ENCODE measurements at places on chromosomes 6 and 20. TPM values are rescaled to one million over a fixed set of nuclear protein-coding genes. Genes with fewer than 3 reads are reported as not detected.

DNA sequence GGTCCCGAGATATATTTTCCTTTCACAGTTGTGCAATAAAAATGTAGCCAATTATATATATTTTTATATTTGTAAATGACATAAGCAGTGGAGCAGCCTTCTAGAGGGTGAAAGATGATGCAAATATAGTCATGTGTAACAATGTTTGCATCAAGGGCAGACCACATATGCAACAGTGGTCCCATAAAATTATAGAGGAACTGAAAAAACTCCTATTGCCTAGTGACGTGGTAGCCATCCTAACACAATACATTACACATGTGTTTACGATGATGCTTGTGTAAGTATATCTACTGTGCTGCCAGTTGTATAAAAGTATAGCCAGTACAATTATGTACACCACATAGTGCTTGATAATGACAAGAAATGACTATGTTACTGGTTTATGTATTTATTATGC, 162.8 kb downstream of the ZFAND3 start:
- DNase-seq = no peak

DNA sequence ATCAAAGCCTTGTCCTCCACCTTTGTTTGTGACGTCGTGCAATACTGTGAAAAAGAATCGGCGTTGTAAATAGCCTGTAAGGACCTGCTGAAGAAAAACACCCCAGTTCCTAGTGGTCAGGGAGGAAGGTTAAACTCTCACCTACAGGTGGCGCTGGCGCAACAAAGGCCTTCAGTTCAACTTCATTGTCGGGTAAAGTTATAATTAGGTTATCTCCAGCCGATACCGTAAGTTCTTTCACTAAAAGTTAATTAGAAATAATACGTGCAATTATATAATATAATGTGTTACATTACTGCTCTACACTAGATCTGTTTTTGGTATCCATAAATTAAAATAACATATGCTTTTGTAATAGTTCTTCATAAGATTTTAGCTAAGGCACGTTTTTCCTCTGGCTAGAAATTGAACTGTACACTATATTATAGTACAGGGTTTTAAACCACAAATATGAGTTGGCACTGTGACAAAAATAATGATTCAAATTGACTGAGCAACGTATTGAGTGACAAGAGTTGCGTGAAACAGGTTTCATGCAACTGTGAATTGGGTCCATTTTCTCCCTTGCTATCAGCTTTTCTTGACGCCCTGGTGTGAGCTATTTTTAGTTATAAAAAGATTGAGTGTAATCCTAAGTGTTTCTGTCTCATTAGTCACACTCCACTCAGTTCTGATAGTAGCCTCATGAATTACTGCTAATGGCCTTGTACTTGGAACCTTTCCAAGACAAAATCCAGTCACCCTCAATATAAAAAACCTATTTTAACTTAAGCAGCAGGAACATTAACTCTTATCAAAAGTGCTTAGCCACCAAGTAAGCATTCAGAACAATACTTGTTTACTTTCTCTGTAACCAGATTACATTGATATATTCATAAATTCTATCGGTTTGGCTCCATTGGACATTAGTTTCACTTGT, 62.3 kb downstream of the KIAA0319 start:
- DNase-seq = peak; percentile 79

GRCh38 chr6:105095139-105095538, 84.7 kb downstream of the POPDC3 start:
- no peak for DNase-seq

DNA sequence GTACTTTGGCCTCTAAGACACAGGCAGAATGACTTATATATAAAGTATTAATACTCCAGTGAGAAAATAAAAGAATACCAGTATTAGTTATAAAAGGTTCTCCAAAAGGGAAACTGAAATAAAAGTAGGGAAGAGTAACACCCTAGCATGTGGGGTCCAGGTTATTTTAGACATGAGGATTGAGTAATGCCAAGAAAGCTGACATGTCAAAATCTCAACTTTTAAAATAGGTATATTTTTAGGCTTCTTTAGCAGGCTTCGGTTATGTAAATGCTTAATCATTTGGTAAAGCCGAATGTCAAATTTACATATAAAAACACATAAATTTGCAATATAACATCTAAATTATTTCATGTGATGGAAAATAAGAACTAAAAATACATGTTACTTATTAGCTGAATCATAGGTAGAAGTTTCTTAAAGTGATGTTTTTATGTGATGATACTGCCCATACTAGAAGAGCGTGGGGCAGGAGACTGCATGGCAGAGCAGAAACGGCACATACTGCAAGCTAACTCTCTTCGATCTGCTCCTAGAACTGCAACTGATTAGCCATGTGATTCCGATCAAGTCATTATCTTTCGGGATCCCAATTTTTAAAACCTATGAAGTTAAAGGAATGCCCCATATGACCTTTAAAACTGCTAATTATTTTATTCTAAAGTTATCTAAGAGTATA, 129.4 kb upstream of the DST start:
- DNase-seq = no peak

DNA sequence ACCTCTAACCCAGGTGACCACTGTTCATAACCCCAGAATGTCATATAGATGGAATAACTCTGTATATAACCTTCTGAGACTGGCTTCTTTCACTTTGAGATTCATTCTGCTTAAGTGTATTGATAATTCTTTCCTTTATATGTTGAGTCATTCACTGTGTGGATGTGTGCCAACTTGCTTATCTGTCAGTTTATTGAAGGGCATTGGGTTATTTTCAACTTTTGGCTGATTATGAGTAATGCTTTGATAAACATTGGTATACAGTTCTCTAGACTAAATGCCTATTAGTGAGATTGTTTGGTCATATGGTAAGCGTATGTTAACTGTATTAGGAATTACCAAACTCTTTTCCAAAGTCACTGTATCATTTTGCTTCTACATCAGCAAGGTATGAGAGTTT, 453.4 kb upstream of the SPTLC3 start:
- DNase-seq = no peak

- DNase-seq = no peak
These were observed 313.6 kb upstream of the SULF2 start for GRCh38 chr20:48098866-48099265.

DNA sequence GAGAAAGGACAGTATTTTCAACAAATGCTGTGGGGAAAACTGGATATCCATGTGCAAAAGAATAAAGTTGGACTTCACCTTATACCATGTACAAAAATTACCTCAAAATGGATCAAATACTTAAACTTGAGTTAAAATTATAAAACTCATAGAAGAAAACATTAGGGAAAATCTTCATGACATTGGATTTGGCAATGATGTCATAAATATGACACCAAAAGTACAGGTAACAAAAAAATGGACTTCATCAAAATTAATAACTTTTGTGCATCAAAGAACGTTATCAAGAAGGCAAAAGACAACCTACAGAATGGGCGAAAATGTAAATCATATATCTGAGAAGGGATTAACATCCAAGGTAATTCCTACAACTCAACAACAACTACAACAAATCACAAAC, 355.3 kb upstream of the SOX4 start:
- DNase-seq = no peak

Gene LTV1
- total RNA-seq = 18.9 TPM

Gene HAO1
- not detected for total RNA-seq

Gene LPA
- total RNA-seq = not detected

Gene GJA1
- total RNA-seq = 498 TPM

Gene TAGAP
- not detected for total RNA-seq

Gene UST
- 33.9 TPM for total RNA-seq

Gene HLA-DRB5
- 3.4 TPM for total RNA-seq

Gene TNFRSF6B
- total RNA-seq = not detected

Gene JAG1
- total RNA-seq = 129 TPM

All from neural progenitor cell (in vitro differentiated cells).